ENCODE measurements at places on chromosomes 16 and 17. TPM values are rescaled to one million over a fixed set of nuclear protein-coding genes. Genes with fewer than 3 reads are reported as not detected.

Gene CAMKK1
- total RNA-seq: 6.4 TPM

Gene FAM234A
- total RNA-seq: 82.5 TPM

Gene TNP2
- total RNA-seq: not detected

DNA sequence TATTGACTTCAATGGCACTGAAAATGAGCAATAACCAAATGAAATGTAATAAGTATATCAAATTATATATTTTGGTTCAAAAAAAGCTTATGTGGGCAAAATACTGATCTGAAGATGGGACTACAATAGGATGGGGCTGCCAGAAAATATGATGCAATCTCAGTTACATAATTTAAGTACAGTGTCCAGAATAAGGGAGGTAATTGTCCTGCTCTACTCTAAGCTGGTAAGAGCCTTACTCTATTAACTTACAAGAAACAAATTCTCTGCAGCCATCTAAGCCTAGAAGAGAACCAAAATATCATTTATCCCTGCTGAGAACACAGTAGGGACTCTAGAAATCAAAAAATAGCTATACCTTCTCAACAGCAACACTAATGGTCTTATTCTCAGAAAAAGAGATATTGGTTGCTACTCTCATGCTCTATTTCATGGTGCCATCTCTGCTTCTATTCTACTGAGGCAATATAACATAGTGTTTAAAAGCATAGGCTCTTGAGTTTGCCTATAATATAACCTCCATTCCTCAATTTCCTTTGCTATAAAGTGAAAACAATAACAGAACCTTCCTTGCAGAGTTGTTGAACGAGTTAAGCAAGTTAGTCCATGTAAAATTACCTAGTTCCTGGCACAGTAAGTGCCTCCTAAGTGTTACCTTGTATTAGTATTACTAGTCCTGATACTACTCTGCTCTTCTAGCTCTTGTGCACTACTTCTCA lies 19.9 kb downstream of the NQO1 start:
- no peak overlapping the region for H3K27ac ChIP-seq
- H3K4me1 ChIP-seq: peaks cover 6% of the 10 kb centered on the region
- no peaks in the 10 kb centered on the region for H3K27me3 ChIP-seq
- no peak for DNase-seq
- peaks cover 6% of the 10 kb centered on the region for H3K36me3 ChIP-seq

GRCh38 chr17:9475101-9475658 lies 100.4 kb downstream of the STX8 start:
- H3K27me3 ChIP-seq: no peaks in the 10 kb centered on the region
- DNase-seq: no peak
- no peak overlapping the region for H3K27ac ChIP-seq
- no peaks in the 10 kb centered on the region for H3K4me1 ChIP-seq
- no peaks in the 10 kb centered on the region for H3K36me3 ChIP-seq
- no peak overlapping the region for H3K4me3 ChIP-seq

DNA sequence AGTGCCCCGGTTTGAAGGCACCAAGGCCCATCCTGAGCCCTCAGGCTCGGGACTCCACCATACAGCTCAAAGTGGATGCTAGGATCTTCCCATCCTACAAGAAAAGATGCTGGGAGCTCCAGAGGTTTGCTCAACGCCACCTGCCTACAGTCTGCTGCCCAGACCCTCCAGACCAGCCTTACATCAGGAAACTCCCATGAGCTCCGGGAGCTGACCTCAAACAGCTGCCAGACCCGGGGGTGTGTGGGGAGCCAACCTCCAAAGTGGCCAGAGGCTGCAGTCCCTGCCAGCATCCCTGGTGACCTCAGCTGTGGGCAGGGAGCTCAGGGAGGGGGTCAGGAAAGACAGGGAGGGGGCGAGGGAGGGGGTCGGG lies 43.8 kb downstream of the C16orf82 start:
- no peak overlapping the region for H3K27ac ChIP-seq
- H3K4me3 ChIP-seq: no peak overlapping the region
- H3K36me3 ChIP-seq: no peaks in the 10 kb centered on the region
- H3K4me1 ChIP-seq: peaks cover 7% of the 10 kb centered on the region
- H3K27me3 ChIP-seq: no peaks in the 10 kb centered on the region
- DNase-seq: no peak

- DNase-seq: no peak
- H3K4me3 ChIP-seq: no peak overlapping the region
- H3K27ac ChIP-seq: no peak overlapping the region
- no peaks in the 10 kb centered on the region for H3K4me1 ChIP-seq
These were observed 43.5 kb upstream of the MNT start for GRCh38 chr17:2444382-2444781.

DNA sequence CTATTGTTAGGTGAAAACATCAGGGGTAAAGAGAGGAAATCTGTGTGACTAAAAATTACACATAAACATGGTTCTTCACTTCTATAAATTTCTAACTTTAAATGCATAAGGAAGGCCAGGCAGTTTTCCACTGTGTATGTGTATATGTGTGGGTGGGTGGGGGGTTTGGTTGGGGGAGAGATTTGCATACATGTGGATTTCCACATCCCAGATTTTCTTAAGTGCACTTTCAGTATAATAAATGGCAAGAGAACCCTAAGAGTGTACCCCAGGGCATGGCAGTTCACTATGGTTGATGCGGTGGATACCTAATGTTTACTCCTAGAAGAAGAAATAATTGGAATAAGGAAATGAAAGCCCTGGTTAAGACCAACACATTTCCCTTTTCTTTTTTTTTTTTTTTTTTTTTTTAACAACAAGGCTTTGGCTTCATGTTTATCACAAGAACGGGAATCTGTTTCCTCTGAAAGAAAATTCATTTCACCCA lies 451.8 kb upstream of the CCL2 start:
- DNase-seq: no peak
- no peaks in the 10 kb centered on the region for H3K36me3 ChIP-seq
- no peaks in the 10 kb centered on the region for H3K27me3 ChIP-seq

Gene TBC1D3B
- total RNA-seq: 1.1 TPM

DNA sequence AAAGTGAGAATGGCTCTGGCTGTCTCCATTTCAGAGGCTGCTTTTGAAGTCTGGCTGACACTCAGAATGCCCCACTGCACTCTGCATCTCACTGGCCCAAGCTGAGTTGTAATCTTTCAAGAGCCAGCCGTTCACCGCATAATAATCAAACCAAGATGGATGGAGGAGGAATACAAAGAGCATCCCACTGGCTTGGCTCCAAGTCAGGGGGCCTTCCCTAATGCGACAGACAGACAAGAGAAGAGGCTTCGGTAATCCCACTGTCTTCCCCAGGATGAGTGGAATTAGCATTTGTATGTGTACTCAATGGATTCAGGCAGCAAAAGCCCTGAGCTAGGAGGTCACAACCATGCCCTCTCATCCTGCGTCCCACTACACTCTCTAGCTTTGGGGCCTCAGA lies 68.0 kb downstream of the CBLN1 start:
- no peaks in the 10 kb centered on the region for H3K27me3 ChIP-seq
- H3K4me1 ChIP-seq: no peaks in the 10 kb centered on the region
- no peak overlapping the region for H3K27ac ChIP-seq

GRCh38 chr17:81337476-81337879 lies 42.4 kb upstream of the SLC38A10 start:
- no peaks in the 10 kb centered on the region for H3K27me3 ChIP-seq
- peaks cover 48% of the 10 kb centered on the region for H3K4me1 ChIP-seq
- no peak overlapping the region for H3K27ac ChIP-seq
- no peaks in the 10 kb centered on the region for H3K36me3 ChIP-seq
- peak; percentile 64 for DNase-seq

Gene NOD2
- 2.5 TPM for total RNA-seq

Gene CRHR1
- total RNA-seq: not detected

Gene GNAO1
- 67.0 TPM for total RNA-seq

- H3K4me1 ChIP-seq: peaks cover 25% of the 10 kb centered on the region
- H3K27ac ChIP-seq: peak overlapping the region; percentile 77
- no peak for DNase-seq
- peak overlapping the region; percentile 63 for H3K4me3 ChIP-seq
These were observed 1.0 kb downstream of the NHERF1 start for GRCh38 chr17:74749279-74750038.

Gene VTN
- 0.16 TPM for total RNA-seq

Gene OR1F1
- not detected for total RNA-seq

DNA sequence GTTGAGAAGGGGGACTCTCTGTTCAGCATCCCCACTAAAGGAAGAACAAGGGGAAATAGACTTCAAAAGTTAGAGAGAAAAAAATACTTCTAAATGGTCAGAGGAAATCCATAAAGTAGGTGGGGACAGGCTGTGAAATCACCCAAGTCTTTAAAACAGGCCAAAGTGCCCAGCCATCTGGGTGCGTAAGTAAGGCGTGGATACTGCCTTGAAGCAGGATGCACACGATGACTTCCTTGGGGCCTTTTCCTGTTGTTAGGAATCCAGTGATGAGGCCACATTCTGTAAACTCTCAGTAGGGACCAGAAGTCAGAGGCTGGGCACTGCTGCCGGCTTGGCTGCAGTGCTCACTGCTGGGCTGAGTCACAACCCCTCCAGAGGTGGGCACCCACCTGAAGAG lies 9.2 kb downstream of the AXIN2 start:
- no peaks in the 10 kb centered on the region for H3K36me3 ChIP-seq
- H3K27me3 ChIP-seq: no peaks in the 10 kb centered on the region
- no peak overlapping the region for H3K27ac ChIP-seq
- no peak overlapping the region for H3K4me3 ChIP-seq

DNA sequence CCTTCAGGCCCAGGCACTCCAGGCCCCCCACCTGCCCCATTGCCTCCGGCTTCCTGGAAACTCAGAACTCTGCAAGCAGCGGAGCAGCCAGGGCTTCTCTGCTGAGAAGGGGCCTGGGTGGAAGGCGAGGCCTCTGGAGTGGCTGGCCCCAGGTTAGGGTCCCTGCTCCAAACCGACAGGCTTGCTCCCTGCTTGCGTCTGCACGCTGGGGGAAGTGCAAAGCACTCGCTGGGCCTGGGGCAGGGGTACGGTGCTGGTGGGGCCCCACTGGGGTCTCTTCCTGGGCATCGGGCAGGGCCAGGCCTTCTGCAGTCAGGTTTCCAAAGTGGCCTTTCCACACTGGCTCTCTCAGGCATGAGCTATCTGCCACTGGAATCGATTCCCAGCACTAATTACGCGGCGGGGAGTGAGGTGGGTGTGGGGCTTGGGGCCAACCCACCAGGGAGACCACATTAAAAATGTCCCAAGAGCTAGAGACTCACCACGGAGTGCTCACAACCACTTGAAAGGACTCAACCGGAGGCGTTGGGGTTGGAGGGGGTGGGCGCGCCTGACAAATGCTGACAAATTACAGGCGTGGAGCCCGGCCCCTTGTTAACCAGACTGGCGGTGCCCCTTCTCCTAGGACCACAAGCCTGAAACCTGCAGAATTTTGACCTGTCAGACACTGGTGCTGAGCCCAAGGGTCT lies 17.9 kb downstream of the FAM83G start:
- no peaks in the 10 kb centered on the region for H3K27me3 ChIP-seq
- H3K4me3 ChIP-seq: no peak overlapping the region
- no peaks in the 10 kb centered on the region for H3K36me3 ChIP-seq
- H3K4me1 ChIP-seq: no peaks in the 10 kb centered on the region
- DNase-seq: no peak
- H3K27ac ChIP-seq: no peak overlapping the region

DNA sequence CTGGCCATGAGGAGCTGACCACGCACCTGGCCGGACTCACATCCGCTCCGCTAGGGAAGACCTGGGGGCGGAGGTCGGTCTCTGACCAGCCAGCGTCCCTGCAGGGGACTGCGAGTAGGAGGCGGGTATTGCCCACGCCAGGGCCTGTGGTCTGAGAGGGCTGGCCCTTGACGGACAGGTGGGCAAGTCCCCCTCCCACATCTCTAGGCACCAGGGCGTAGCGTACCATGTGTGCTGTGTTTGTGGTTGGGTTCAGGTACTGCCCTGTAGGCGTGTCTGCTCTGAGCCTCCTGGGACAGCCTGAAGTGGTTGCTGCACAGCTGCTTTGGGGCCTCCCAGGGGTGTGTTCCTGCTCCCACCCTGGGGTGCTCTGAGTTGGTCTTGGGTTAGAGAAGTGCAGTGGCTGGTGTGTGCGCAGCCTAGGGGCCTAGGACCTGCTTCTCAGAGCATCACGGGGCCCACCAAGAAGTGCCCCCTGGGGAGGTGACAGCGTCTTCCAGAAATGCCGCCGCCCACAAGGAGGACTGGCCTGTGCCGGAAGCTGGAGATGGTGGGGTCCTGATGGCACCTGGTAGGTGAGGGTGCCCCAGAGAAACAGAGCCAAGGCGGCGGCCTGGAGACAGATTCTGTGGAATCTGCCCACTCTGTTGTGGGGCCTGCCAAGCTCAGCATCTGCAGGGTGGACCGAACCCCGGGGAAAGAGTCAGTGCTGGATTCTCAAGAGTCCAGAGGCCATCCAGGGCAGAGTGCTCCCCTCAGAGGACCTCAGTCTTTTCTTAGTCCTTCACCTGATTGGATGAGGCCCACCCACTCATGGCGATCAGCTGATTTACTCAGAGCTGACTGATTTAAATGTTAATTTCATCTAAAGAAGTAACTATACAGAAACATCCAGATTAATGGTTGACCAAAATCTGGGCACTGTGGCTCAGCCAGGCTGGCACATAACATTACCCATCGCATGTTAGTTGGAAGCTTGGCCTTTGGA lies 48.3 kb downstream of the WDR45B start:
- H3K4me3 ChIP-seq: no peak overlapping the region
- H3K27me3 ChIP-seq: no peaks in the 10 kb centered on the region
- H3K4me1 ChIP-seq: no peaks in the 10 kb centered on the region
- DNase-seq: no peak

Gene PRAC2
- not detected for total RNA-seq

- H3K27me3 ChIP-seq: no peaks in the 10 kb centered on the region
- peaks cover 44% of the 10 kb centered on the region for H3K4me1 ChIP-seq
- peak overlapping the region; percentile 84 for H3K4me3 ChIP-seq
- H3K36me3 ChIP-seq: no peaks in the 10 kb centered on the region
- no peak for DNase-seq
These were observed 1.0 kb downstream of the BAHCC1 start for GRCh38 chr17:81396278-81396721.

DNA sequence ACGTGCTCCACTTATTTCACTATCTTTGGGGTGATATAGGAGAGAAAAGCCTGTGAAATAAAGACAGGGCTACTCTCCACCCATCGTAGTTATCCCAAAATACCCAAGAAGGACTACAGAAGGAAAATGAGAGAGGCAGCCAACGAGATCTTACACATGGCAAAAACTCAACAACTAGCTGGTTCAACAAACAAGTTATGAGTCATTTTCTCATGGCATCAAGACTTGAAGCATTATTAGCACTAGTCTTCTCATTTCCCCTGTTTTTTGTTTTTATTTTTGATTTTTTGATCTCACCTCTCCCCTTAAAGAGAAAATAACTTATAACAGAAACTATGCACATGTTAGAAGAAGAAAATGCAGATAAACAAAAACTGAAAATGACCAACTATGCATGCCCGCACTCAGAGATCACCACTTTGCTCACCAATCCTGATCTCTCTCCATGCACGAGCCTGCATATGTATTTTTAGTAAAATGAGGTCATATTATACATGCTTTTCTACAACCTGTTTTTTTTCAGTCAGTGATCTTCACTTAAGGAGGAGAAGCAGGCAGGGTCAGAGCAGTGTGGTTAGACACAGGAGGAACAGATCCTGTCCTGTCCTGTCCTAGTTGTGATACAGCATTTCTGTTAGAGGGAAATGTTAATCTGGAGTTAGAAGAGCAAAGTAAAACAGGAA lies 22.8 kb downstream of the FAM117A start:
- peak overlapping the region; percentile 87 for H3K27ac ChIP-seq
- H3K36me3 ChIP-seq: no peaks in the 10 kb centered on the region
- DNase-seq: no peak
- H3K4me3 ChIP-seq: no peak overlapping the region
- no peaks in the 10 kb centered on the region for H3K27me3 ChIP-seq

Gene KRTAP9-8
- not detected for total RNA-seq
